Cardiac fibroblast (primary cell): ENCODE measurements at places on chromosomes 7 and 10.

DNA sequence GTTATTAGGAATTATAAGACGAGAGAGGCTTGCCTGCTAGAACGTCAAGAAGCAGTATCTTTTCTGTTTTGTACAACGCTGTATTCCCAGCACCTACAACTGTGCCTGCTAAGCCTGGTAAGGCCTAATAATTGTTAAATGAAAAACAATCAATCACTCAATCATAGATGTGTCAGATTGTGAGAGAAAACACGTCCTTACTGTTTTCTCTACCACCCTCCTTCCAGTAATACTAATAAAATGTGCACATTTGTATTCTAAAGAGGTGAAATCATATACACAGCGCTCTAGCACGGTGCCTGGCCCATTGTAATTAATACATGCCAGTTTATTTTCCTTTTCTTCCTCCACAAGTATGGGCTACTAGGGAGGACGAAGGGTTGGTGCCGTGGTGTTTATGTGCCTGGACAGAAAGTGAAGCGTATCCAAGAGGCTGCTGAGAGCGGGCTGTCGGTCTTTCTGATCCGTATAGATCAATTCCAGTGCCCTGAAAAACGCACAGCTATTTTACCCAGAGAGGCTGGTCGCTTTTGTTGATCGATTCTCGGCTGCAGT is 1.5 kb upstream of the AUTS2 start:
- DNase-seq: no peak

DNA sequence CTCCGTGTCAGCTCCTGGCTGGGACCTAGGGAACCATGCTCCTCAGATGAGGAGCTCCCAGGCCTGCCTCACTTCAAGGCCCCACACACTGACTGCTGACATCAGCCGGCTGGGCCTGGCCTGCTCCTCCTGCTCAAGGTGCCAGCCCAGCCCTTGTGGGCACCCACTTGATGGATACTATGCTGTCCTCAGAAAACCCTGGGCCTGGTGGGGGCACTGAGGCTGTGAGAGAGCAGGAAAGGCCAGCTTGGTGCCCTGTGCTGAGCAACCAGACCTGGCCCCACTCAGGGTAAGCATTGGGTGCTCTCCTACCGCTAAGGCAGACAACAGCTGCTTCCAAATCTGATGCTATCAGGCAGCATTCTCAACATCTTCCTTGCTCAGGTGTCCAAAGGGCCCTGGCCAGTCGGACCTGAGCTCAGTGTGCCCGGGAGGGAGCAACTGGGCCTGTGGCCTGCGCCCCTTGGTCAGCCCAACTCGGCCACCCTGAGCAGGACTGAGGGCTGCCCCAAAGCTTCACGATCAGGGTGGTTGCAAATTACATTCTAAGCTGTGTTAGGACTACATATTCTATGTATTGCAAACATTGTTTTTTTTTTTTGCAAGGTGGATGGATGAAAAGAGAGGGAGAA is 21.9 kb upstream of the ANTXRL start:
- no peak for DNase-seq

DNA sequence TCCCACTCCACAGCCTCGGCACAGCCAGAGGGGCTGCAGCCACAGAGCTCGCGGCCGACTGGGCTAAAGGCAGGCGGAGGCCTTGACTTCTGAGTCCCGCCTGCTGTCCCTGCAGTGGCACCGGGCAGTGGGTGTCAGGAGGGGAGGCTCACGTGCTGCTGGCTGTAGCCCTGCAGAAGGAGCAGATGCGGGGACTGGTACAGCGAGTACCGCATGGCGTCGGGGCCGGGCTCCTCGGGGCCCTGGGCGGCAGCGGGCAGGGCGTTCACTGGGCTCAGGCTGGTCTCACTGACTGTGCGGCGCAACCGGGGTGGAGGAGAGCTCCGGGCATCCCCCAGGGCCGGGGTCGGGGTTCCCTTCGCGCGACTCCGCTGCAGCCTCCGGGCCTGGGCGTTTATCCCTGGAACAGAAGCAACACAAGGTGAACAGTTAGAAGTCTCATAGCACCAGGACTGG is 25.6 kb downstream of the PAPOLB start:
- no peak for DNase-seq

DNA sequence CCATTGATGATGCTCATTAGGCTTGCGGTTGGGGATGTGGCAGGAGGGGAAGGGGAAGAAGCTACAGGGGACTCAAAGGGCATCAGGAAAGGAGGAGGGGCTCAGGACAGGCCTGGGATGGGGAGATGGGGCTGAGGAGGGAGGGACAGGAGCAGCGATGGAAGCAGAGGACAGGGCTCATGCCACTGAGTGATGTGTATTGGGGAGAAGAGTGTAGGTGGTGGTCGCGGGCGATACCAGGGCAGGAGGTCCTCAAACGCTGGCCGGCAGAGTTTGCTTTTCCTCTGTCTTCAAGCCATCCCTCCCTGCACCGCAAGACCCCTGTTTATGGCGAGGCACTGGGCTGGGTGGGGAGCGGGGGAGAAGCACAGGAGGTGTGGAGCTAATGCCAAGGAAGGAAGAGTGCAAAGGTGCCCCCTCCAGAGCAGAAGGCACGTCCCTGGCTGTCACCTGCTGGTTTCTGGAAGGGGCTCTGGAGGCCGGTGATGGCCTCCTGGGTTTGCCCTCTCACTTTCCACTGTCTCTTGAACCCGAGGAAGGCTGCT is 134.7 kb downstream of the SVIL start:
- DNase-seq: no peak

GRCh38 chr10:125144693-125145623 is 15.4 kb downstream of the CTBP2 start:
- peak; percentile 70 for DNase-seq

DNA sequence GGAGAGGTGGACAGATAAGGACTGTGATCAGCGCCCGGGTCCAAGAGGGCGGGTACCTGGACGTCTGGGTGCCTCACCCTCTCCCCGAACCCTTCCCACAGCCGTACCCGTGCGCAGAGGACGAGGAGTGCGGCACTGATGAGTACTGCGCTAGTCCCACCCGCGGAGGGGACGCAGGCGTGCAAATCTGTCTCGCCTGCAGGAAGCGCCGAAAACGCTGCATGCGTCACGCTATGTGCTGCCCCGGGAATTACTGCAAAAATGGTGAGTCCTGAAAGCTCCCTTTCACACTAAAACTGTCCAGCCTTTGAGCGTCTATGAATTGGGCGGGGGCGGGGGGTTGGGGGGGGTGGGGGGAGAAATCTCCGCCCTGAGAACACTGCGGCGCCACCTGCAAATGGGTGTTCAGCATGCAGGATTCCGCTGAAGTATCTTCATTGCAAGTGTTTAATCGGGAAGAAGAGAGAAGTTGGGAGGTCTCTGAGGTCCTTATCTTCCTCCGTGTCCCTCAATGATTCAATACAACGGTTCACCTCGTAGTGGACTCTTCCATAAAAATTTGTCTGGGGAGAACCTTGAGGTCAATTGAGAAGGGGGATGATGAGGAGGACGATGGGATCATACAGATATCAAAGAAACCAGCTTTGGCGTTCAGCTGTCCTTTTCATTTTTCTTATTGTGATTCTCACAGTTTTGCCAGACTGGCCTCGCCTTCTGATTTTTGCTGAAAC is 906 bp downstream of the DKK1 start:
- DNase-seq: peak; percentile 61

DNA sequence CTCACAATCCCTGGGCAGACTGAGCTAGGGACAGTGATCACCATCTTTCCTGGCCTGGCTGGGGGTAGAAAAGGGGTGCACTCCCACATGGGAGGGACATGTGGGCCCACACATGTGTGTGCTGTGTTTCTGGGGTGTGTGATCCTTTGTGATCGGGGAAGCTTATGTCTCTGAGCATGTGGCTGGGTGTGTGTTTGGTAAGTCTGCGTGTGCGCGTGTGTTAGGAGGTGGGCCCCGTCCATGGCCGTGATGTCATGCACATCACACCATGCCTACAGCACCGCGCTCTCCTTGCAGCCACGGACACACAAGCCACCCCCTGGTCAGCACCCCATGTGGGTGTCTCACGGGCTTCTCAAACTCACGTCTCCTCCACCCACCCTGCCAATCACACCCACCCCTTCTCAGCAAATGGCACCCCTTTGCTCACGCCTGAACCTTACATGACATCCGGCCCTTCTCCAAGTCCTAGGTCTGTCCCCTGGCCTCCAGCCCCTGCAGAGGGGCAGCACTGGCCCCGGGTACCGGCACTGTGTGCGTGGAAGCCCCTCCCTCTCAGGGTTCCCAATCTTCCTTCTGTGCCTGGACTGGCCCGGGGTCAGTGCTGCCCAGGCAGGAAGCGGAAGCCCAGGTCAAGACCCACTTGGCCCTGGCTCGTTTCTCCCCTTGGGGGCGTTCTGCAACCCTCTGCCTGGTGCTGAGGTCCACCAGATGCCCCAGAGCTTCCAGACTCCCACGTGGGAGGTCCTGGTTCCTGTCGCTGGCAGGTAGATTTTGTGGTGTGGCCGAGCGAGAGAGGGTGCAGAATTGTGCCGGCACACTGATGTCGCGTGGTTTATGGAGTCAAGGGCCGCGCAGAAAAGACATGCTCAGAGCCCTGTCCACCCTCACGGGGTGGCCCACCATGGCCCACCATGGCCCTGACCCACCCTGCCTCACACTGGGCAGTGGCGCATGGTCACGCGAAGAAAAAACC is 12.6 kb downstream of the SLC29A4 start:
- DNase-seq: no peak

GRCh38 chr7:17158261-17158660 is 140.2 kb upstream of the AHR start:
- DNase-seq: no peak

- peak; percentile 9 for DNase-seq
These were observed 44.2 kb upstream of the PCBD1 start for GRCh38 chr10:70932392-70933196.

DNA sequence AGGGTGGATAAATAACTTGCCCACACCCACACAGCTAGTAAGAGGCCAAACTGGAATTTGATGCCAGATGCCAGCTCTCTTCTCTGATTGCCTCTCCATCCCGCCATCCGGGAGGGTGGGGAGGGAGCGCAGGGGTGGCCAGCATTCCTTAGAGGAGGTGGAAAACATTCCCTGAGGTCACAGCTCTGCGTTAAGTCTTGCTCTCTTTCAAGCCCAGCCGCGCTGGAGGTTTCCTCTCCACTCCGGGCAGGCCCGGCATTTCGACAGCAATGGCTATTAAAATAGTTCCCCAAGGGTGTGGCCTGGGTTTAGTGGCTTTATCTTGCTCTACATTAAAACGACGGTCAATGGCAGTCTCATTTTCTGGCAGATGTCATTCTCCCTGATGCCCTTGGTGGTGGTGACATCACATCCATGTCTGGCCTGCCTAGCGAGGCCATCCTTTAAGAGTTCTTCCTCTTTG is 16.1 kb upstream of the C10orf71 start:
- no peak for DNase-seq

DNA sequence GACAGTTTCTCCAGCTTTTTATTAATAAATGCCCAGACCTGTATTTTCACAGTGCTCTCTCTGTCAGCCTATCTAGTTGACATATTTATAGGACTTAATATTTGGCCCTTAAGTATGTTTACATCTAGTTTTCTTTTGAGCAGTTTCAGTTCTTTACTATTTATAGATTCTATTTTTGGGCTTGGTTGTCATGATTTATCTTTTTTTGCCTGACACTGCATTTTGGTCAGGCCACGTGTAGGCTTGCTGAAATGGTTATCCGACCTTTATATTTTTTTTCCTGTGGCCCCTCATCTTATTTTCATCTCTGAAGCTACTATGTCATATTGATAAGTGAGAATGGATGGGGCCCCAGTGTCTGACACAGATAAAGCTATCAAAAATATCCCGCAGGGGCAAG is 515.4 kb upstream of the FZD8 start:
- DNase-seq: no peak

- no peak for DNase-seq
These were observed 98.6 kb downstream of the FAM53B start for GRCh38 chr10:124645467-124646095.

- peak; percentile 52 for DNase-seq
These were observed 50.8 kb downstream of the C10orf120 start for GRCh38 chr10:122648599-122649428.

DNA sequence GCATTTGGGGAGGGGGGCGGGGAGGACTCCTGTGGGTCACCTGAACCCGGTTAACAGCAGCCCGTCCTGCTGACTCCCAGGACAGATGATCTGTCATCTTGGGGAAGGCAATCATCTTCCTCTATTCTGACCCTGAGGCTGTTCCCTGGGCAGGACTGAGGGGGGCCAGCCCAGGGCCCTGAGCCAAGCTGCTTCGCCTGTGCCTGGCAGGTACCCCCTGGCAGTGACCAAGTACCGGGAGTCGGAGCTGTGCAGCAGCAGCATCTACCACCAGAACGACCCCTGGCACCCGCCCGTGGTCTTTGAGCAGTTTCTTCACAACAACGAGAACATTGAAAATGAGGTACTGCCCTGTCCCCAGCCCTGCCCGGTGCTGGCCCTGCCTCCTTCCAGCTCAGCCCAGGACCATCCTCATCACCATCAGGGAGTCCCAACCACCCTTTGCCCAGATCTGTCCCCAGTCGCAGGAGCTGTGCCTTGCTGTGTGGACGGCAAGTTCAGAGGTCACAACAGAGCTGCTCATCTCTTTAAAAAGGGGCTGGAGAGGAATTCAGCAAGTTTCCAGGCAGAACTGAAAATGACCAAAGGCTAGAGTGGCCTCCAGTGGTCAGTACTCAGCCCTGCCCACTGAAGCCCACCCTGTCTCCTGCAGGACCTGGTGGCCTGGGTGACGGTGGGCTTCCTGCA is 8.1 kb downstream of the AOC1 start:
- DNase-seq: no peak

DNA sequence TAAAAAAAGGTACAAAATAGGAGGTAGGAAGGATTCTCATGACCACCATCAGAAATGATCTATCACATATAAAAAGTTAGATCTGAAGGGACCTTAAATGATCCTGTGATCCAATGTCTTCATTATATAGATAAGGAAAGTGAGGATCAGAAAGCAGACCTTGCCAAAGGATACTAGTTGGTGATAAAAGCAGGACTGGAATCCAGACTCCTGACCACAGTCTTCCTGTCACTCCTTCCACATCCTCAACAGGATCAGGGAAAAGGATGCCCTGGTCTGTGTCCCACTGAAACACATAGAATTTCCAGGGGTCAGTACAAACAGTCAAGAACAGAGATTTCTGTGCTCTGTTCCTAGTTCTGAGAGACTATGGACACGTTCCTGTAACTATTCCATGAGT is 97.2 kb downstream of the SPAG6 start:
- DNase-seq: no peak

- DNase-seq: no peak
These were observed 31.2 kb downstream of the GRK5 start for GRCh38 chr10:119238577-119238976.

GRCh38 chr10:109306698-109307097 is 616.6 kb downstream of the XPNPEP1 start:
- DNase-seq: no peak

DNA sequence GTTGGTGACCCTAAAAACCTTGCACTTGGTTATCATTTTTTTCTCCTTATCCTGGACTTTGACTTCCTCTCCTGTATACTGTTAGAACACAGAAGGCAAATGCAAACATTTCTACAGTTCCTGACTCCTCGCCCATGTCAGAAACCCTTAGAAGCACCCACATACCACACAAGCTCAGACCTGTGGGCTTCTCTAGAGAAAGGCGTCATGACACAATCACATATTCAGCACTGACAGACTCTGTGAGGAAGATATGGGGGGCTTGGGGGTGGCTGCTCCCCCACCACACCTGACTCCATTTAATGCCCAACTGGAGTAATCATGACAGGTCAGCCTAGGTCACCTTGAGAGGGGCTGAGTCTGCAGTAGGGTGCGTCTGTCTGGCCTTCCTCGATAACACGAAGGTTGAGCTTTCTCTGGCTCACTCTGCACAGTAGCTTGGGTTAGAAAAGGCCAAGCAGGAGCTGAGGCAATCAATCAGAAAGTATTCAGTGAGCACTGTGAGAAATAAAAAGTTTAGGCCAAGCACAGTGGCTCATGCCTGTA is 50.9 kb downstream of the CCDC3 start:
- no peak for DNase-seq

- DNase-seq: no peak
These were observed 18.0 kb upstream of the RET start for GRCh38 chr10:43058716-43059335.
